ENCODE measurements at places on chromosomes 2 and 18. TPM values are rescaled to one million over a fixed set of nuclear protein-coding genes. Genes with fewer than 3 reads are reported as not detected.

The RAX gene
- total RNA-seq, result not detected

The XIRP2 gene
- total RNA-seq, result not detected

The CHRNA1 gene
- total RNA-seq, result not detected

The OSBPL6 gene
- total RNA-seq, result not detected

The FLACC1 gene
- total RNA-seq, result 4.6 TPM

The FAM228A gene
- total RNA-seq, result not detected

The IL36G gene
- total RNA-seq, result not detected

The DYSF gene
- total RNA-seq, result 0.13 TPM

The AMER3 gene
- total RNA-seq, result not detected

The CYTIP gene
- 130 TPM for total RNA-seq

The HOXD8 gene
- not detected for total RNA-seq

The MCFD2 gene
- 48.0 TPM for total RNA-seq

The ATOH8 gene
- total RNA-seq, result not detected

The CRIM1 gene
- total RNA-seq, result 0.71 TPM

- H3K4me1 ChIP-seq, result no peaks in the 10 kb centered on the region
- H3K36me3 ChIP-seq, result no peaks in the 10 kb centered on the region
- DNase-seq, result no peak
- H3K4me3 ChIP-seq, result no peak overlapping the region
- H3K27ac ChIP-seq, result no peak overlapping the region
Observed at GRCh38 chr2:75800456-75800855, 89.7 kb upstream of the GCFC2 start.

GRCh38 chr2:43452318-43452731 is 143.5 kb downstream of the THADA start:
- H3K36me3 ChIP-seq, result peaks cover 45% of the 10 kb centered on the region
- H3K27me3 ChIP-seq, result no peaks in the 10 kb centered on the region
- no peak overlapping the region for H3K4me3 ChIP-seq
- H3K27ac ChIP-seq, result no peak overlapping the region

DNA sequence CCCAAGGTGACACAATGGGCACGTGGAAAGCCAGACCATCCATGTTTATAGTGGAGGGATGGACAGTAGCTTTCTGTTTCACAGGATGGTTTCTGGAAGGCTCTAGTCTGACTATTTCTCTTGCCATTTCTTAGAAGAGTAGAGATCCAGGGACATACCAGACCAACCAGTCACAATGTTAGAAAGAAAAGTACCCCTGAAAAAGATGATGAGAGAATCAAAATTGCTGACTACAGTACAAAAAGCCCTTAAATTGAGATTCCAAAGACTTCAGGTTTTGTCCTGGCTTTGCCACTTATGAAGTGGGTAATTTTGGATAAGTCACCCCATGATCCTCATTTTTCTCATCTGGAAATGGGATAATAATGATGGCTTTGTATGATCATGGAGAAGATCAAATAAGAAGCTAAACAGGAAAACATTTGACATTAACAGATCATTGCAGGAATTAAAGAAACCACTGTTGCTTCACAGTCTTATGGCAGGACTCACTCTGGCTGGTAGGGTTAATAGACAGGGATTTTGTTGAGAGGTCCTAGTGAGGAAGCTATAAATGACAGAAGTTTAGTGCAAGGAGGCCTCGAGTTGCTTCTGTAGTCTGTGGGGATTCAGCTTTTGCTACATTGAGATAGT is 386.0 kb downstream of the IRS1 start:
- no peak for DNase-seq
- H3K27me3 ChIP-seq, result peaks cover 6% of the 10 kb centered on the region
- no peaks in the 10 kb centered on the region for H3K36me3 ChIP-seq

DNA sequence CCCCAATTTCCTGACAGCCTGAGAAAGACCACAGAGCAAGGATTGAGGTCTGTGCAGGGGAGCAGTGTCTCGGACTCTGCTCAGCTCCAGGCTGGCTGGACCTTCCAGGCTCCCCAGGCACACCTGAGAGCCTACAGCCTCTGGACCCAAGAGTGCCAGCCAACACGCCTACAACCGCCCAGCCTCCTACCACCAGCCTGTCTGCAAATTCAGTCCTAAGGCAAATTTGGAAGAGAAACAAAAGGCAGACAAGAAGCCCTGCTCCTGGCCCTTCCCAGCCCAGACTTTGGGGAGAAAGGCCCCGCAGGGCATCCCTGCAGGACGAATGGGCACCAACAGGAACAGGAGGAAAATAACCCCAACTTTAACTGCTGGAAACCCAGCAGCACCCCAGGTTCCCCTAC is 1.9 kb downstream of the HS6ST1 start:
- no peak overlapping the region for H3K27ac ChIP-seq
- no peaks in the 10 kb centered on the region for H3K27me3 ChIP-seq
- DNase-seq, result no peak
- H3K4me3 ChIP-seq, result peak overlapping the region; percentile 92

DNA sequence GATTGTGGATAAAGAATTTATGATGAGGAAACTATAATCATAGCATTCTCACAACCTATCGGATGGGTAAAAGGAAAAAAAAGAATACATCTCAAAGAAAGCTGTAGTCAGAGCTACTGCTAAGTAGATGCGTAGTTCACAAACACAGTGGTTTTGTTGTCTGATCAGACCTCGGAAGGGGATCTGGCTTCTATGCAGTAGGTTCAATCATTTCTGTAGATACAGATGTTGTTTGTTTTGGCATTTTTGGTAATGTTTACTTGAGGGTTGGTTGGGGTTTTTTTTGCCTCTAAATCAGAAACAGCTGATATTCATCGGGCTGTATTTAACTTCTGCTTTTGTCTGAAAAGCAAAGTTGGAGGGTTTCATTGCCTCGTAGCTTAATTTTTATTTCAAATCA is 42.1 kb downstream of the NPAS2 start:
- H3K27ac ChIP-seq, result no peak overlapping the region
- H3K4me3 ChIP-seq, result no peak overlapping the region
- H3K36me3 ChIP-seq, result no peaks in the 10 kb centered on the region
- H3K4me1 ChIP-seq, result no peaks in the 10 kb centered on the region
- H3K27me3 ChIP-seq, result peaks cover 13% of the 10 kb centered on the region
- no peak for DNase-seq

- H3K4me1 ChIP-seq, result no peaks in the 10 kb centered on the region
- no peaks in the 10 kb centered on the region for H3K27me3 ChIP-seq
- no peak for DNase-seq
- no peaks in the 10 kb centered on the region for H3K36me3 ChIP-seq
- H3K27ac ChIP-seq, result no peak overlapping the region
- no peak overlapping the region for H3K4me3 ChIP-seq
Observed at GRCh38 chr2:133405252-133405651, 163.0 kb downstream of the NCKAP5 start.

DNA sequence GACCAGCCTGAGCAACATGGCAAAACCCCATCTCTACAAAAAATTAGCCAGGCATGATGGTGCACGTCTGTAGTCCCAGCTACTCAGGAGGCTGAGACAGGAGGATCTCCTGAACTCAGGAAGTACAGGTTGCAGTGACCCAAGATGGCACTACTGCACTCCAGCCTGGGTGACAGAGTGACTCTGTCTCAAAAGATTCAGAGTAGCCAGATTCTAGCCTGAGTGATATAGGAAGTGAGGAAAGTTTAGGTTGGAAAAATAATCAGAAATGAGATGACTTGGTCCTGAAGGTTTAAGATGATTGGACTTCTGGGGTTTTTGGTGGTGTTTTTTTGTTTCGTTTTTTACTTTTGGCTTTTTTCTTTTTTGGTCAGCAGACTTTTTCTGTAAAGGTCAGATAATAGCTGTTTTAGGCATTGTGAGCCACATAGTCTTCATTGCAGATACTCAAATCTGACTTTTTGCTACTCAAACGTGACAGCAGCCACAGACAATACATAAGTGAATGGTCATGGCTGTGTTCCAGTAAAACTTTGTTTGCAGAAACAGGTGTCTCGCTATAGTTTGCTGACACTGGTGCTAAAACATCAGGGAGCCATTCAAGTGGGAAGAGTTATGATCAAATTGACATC is 104.1 kb upstream of the UBXN4 start:
- H3K4me1 ChIP-seq, result no peaks in the 10 kb centered on the region
- H3K4me3 ChIP-seq, result no peak overlapping the region
- DNase-seq, result no peak
- no peak overlapping the region for H3K27ac ChIP-seq

- H3K27me3 ChIP-seq, result peaks cover 13% of the 10 kb centered on the region
- H3K27ac ChIP-seq, result no peak overlapping the region
- DNase-seq, result peak; percentile 19
- peaks cover 13% of the 10 kb centered on the region for H3K4me1 ChIP-seq
- peak overlapping the region; percentile 67 for H3K4me3 ChIP-seq
Observed at GRCh38 chr2:169768262-169768995, 30.2 kb upstream of the SSB start.

DNA sequence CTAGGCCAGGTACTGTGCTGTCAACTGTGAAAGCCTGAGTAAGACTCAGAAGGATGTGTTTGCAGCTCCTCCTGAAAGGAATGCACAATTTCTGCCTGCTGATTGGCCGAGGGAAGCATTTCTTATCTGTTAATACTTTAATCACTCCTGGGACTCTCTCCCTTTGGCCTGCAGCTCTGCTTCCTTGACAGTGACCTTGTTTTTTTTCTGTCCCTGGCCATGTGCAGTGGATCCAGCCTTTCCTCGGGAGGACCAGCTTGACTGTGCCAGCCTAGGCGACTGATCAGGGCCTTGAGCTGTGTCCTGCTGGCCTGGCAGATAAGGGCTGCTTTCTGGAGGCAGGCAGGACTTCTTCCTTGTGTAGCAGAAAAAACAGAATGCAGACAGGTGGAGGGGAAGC is 10.0 kb downstream of the RNF144A start:
- no peaks in the 10 kb centered on the region for H3K36me3 ChIP-seq
- no peaks in the 10 kb centered on the region for H3K4me1 ChIP-seq
- DNase-seq, result no peak
- no peak overlapping the region for H3K27ac ChIP-seq

- H3K27ac ChIP-seq, result peak overlapping the region; percentile 55
- peaks cover 31% of the 10 kb centered on the region for H3K4me1 ChIP-seq
- DNase-seq, result no peak
- no peaks in the 10 kb centered on the region for H3K27me3 ChIP-seq
- no peak overlapping the region for H3K4me3 ChIP-seq
Observed at GRCh38 chr18:35619941-35620340, 38.4 kb downstream of the GALNT1 start.

- no peak overlapping the region for H3K4me3 ChIP-seq
- no peaks in the 10 kb centered on the region for H3K4me1 ChIP-seq
- H3K27ac ChIP-seq, result no peak overlapping the region
- no peak for DNase-seq
- no peaks in the 10 kb centered on the region for H3K36me3 ChIP-seq
Observed at GRCh38 chr2:55511508-55512124, 7.9 kb upstream of the CFAP36 start.

- peak within 1 kb of the TSS; percentile 64 for H3K4me3 ChIP-seq
- no peak for DNase-seq
- no peaks in the 10 kb centered on the region for H3K36me3 ChIP-seq
- no peak within 1 kb of the TSS for H3K27ac ChIP-seq
- peaks cover 30% of the 10 kb centered on the region for H3K4me1 ChIP-seq
Observed at GRCh38 chr2:15939854-15940660, at the start of gene MYCN. Gene MYCN, plus strand, starts transcription at chr2:15940550. Its CDS starts 1,515 bp downstream, at chr2:15942065.

- no peak for DNase-seq
- no peak overlapping the region for H3K27ac ChIP-seq
- no peaks in the 10 kb centered on the region for H3K27me3 ChIP-seq
- peaks cover 16% of the 10 kb centered on the region for H3K4me1 ChIP-seq
Observed at GRCh38 chr18:35572644-35573043, 8.9 kb upstream of the GALNT1 start.

GRCh38 chr18:10235661-10235952 is 218.8 kb upstream of the APCDD1 start:
- H3K27me3 ChIP-seq, result peaks cover 2% of the 10 kb centered on the region
- H3K4me1 ChIP-seq, result peaks cover 8% of the 10 kb centered on the region

DNA sequence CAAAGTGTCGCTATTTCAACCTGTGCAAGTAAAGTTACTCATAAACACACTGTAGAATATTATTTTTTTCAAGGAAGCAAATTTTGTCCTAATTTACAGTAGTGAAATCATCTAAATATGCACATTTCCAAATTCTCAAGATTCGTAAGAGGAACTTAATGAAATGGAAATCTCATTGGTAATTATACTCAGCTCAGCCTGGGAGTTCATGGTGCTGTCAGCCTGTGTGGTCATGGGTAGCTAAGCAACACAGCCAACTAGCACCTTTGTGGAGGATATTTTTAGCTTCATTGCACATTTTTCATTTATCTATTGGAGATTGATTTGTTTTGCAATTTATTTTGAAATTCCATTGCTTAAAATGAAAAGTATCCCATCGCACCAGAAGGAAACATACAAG is 975.7 kb upstream of the ZEB2 start:
- no peak overlapping the region for H3K27ac ChIP-seq
- peaks cover 2% of the 10 kb centered on the region for H3K4me1 ChIP-seq
- no peaks in the 10 kb centered on the region for H3K27me3 ChIP-seq
- no peak overlapping the region for H3K4me3 ChIP-seq
- no peaks in the 10 kb centered on the region for H3K36me3 ChIP-seq
